ENCODE measurements at places on chromosomes 5 and 9.

- peak; percentile 99 for DNase-seq
Observed at GRCh38 chr5:62643556-62644451, 65.2 kb downstream of the LRRC70 start.

GRCh38 chr9:128669786-128670185 lies 13.1 kb upstream of the DYNC2I2 start:
- no peak for DNase-seq

- no peak for DNase-seq
Observed at GRCh38 chr9:104269374-104269773, 175.3 kb downstream of the SMC2 start.

- no peak for DNase-seq
Observed at GRCh38 chr5:150490296-150490669, 17.6 kb upstream of the NDST1 start.

GRCh38 chr5:142561029-142561428 lies 124.9 kb downstream of the FGF1 start:
- no peak for DNase-seq

- DNase-seq: no peak
Observed at GRCh38 chr9:8567963-8568579, 768.5 kb upstream of the DMAC1 start.

- no peak for DNase-seq
Observed at GRCh38 chr9:82584349-82584863, 478.5 kb downstream of the RASEF start.

Data from RPMI8226 (cell line).